Activated T-helper 17 cell treated with anti-CD3 and anti-CD28 coated beads, Interleukin-2, amount 50 U/mL, for 72 hours (primary cell): ENCODE measurements at places on chromosomes 6 and 20. TPM values are rescaled to one million over a fixed set of nuclear protein-coding genes. Genes with fewer than 3 reads are reported as not detected.
A peak's percentile ranks its signal among the peaks of the same experiment; 100 is the strongest.

- ATAC-seq, result no peak
Observed at GRCh38 chr20:63734111-63734945, 2.1 kb upstream of the LIME1 start.

DNA sequence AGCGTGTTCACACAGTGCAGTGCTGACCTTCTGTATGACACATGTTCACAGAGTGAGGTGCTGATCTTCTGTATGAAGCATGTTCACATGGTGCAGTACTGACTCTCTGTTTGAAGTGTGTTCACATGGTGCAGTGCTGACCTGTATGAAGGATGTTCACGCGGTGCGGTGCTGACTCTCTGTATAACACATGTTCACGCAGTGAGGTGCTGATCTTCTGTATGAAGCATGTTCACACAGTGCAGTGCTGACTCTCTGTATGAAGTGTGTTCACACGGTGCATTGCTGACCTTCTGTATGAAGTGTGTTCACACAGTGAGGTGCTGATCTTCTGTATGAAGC, 10.8 kb upstream of the SERPINB1 start:
- ATAC-seq, result no peak

DNA sequence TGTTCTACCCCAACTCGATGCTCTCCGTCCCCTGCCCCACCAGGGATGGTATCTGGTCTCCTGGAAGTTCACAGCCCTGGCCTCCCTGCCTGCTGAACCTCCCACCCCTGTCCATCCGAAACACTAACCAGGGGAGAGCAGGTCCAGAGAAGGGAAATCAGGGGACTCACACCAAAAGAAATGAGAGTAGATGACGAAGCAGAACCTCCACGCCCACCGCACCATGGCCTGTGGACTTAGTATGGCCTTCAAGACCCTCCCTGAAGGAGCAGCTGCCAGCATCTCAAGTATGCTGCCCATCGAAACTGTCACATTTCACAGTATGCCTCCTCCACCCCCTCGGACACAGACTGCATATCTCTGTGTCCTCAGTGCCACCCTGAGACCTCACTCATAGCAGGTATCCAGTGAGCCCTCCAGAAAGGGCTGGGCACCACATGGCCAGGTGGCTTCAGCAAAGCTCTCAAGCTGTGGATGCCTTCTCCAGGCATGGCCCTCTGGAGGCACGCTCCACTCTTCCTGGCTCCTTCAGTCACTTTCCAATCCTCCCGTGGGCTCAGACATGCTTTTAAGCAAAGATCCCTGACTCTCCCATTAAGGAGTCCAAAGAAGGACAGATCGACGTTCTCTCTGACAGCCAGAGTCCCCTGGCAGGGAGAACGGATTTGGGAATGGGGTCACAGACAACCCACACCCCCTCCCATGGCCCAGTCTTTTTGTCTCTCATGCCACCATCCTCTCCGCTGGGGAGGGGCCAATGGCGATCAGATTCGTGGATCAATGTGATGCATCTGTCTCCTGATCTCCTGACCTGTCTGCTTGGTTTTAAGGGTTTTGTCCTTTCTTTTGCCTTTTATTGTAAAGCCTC, 158.4 kb downstream of the ANKRD60 start:
- ATAC-seq, result no peak

DNA sequence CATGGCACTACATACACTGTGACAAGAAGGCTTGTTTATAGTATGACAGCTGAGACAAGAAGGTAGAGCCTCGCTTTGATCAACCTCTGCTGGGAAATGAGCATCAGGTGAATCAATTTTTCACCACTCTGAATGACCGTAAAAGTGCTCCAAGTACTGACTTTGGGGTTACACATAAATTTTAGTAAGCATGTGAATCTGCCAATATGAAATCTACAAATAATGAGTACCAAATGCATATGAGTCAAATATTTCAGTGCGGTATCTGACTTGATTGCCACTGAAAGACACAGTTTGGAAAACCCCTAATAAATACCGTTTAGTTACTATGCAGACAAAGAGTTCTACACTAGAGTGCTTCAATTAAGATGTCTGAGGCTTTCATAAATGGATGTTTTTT, 77.8 kb downstream of the ATG5 start:
- ATAC-seq, result peak; percentile 89

DNA sequence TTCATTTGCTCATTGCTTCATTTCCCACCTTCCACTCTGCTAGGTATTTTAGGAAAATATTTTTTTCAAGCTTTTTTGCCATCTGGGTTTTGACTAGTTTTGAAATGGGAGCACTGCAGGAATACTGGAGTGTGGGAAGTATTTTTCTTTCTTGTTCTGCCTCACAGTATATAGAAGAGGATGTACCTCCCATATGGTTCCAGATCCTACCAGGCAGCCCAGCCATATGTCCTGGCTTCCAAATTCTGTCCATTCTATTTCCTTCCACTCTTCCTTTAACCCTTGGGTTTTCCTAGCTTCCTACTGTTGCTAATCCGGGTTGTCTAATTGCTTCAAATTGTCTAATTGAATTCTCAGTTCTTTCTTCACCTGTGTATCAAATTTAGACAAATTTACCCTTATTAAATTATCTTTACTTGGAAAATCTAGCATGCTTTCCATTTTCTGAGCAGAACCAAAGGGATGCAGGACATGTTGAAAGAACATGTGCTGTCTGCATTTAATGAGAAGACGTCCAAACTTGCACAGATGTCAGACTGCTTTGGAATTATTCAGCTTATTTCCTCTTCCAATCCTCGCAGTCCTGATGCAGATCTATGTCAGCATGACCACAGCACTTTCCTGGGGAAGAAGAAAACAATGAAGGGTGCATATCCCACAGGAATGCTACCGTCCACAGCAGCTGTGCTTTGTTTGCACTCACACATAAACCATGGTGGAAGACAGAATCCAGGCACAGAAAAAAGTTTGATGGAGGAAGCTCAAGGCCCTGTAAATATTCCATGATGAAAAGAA, 1273.9 kb upstream of the MAP3K7 start:
- no peak for ATAC-seq

DNA sequence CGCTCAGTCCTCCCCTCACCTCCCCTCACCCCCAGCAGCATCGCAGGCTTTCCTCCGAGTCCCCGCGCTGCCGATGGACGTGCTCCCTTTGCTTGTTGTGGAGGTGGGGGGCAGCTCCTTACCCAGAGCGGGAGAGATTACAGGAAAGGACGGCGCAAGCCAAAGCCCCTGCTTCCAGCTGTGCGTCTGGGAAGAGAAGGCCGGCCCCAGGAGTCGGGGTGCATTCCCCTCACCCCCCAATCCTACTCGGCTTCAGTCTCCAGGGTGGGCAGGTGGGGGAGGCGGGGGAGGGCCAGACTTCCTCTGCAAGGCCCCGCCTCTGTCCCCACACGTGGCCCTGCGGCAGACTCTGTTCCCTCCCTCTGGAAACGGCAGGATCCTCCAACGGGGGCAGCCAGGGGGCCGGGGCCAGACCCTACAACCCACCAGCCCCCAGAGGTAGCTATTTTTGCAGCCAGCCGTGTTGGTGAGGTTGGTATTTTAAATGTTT, 43.6 kb downstream of the NTSR1 start:
- ATAC-seq, result no peak

- ATAC-seq, result no peak
Observed at GRCh38 chr6:96621983-96622382, 59.1 kb downstream of the FHL5 start.

DNA sequence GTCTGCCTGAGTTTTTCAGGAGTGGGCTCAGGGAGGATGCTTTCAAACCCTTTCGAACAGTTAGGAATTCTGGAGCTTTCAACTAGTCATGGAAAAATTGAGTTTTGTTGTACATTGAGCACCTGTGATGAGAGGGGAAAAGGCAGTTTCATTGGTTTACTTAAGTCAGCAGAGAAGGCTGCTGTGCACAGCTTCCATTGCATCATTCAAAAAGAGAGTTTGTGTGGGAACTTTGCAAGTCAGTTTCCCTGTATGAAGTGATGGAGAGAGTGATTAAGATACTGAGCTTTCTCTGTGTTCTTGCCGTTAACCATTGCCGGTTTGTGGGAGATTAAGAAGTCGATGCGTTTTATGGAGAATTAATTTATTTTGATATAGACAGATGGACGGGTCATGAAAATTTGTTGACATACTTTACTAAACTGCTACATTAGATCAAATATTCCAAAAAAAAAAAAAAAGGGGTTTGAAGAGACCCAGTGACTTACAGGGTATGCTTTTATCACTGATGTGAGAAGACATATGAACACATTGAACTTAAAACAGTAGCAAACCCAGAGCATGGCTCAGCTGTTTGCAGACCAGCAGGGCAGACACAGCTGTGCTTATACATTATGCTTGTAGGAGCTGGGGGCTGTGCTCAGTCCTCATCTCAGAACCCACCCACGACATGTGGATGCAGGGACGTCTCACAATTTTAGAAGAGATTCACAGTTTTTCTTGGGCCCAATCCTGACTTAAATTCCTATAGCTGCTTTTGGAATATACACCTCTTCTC, 234.1 kb downstream of the SOX4 start:
- ATAC-seq, result no peak

- no peak for ATAC-seq
Observed at GRCh38 chr20:58246346-58246745, 17.9 kb upstream of the ANKRD60 start.

GRCh38 chr6:141587482-141588266, 545.1 kb upstream of the GJE1 start:
- peak; percentile 24 for ATAC-seq

DNA sequence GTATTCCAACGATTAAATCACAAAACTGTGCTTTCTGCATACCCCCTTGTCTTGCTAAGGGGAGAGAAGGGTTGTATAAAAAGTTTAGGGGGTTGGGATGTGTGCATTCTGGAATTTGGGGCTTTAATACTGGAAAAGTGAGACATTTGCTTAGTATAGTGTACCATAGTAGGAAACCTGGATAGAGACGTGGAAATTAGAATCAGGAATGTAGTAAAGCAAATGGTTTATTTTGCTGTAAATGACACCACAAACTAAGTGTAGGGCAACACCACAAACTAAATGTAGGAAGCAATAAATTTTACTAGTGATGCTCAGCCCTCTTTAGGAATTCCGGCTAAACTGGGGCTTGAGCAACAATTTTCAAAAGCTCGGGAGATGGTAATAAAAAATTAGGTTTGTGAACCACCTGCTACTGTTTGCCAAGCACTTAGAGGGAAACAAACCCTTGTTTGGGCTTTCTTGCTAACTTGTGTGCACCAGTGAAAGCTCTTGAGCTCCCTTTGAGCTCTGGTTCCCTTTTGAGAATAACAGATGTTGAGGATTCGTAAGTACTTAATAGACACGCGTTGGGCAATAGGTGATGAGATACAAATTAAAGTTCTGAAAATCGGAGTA, 13.8 kb downstream of the BRD2 start:
- ATAC-seq, result no peak

- ATAC-seq, result peak; percentile 26
Observed at GRCh38 chr6:106167096-106167814, 81.1 kb downstream of the PRDM1 start.

ACOT13 gene
- 19.2 TPM for total RNA-seq

PSORS1C2 gene
- total RNA-seq, result not detected

RHAG gene
- not detected for total RNA-seq

NHLRC1 gene
- not detected for total RNA-seq

SLC24A3 gene
- not detected for total RNA-seq

ERVFRD-1 gene
- not detected for total RNA-seq

POU5F1 gene
- not detected for total RNA-seq
